ENCODE measurements at places on chromosomes 3 and 15.

DNA sequence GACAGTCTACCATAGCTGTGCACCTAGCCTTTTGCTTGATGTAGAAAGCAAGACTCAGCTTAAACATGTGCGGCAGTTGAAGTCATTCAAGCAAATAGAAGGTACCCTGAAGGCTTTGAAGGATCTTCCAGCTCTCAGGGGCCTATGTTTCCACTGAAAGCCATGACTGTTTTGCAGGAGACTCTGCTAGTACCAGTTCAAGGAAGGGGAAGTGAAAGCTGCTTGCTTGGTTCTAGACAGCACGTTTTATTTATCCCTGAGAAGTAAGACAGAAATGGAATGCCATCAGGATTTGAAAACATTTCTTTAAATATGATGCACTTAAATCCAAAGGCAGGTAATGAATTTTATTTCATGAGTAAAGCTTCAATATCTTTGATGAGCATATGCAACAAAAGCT lies 311.4 kb downstream of the PDCD6IP start:
- DNase-seq = no peak

- DNase-seq = no peak
Measured at GRCh38 chr3:31800436-31800835, 180.6 kb downstream of the OSBPL10 start.

- DNase-seq = no peak
Measured at GRCh38 chr3:124592658-124593441, 137.4 kb upstream of the UMPS start.

DNA sequence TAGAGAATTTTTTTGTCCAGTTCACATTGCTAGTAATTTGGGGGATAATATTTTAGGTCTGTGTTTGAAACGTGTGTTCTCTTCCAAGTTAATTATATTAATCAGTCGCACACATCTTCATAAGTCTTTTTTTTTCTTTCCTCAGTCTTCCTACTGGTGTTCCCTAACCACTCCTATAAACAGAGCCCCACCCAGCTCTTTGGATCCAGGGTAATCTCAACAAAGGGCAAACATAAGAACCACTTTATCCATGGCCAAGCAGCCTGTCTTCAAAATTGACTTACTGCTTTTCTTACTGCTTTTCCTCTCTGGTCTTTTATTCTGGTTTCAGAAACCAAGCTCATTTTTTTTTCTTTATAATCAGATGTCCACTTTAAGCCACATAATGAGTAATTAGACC lies 266.8 kb upstream of the NECTIN3 start:
- DNase-seq = no peak

DNA sequence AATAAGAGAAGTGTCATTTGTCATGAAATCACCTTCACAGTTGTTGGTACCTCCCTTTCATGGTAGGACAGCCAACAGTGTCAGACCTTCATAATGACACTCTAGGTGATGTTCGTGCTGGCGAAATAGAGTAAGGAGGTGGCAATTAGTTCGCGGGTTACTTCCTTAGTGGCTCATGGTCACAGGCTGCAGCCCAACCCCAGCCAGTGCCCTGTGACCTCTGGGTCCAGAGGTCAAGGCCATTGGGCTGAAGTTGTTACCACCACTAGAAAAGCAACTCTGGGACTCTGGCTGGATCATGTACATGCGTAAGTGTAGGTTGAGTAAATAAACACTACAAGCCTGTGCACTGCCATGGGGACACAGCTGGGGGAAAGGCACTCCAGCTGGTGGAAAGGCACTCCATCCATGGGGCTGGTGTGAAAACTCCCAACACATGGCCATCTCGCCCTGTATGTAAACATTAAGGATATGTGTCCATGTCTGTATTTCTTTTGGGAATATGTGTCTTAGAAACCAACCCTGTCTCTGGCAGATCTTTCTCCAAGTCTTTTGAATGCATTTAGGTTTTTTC lies 106.7 kb downstream of the RYK start:
- no peak for DNase-seq

GRCh38 chr3:106631373-106632108 lies 745.7 kb upstream of the CCDC54 start:
- no peak for DNase-seq

DNA sequence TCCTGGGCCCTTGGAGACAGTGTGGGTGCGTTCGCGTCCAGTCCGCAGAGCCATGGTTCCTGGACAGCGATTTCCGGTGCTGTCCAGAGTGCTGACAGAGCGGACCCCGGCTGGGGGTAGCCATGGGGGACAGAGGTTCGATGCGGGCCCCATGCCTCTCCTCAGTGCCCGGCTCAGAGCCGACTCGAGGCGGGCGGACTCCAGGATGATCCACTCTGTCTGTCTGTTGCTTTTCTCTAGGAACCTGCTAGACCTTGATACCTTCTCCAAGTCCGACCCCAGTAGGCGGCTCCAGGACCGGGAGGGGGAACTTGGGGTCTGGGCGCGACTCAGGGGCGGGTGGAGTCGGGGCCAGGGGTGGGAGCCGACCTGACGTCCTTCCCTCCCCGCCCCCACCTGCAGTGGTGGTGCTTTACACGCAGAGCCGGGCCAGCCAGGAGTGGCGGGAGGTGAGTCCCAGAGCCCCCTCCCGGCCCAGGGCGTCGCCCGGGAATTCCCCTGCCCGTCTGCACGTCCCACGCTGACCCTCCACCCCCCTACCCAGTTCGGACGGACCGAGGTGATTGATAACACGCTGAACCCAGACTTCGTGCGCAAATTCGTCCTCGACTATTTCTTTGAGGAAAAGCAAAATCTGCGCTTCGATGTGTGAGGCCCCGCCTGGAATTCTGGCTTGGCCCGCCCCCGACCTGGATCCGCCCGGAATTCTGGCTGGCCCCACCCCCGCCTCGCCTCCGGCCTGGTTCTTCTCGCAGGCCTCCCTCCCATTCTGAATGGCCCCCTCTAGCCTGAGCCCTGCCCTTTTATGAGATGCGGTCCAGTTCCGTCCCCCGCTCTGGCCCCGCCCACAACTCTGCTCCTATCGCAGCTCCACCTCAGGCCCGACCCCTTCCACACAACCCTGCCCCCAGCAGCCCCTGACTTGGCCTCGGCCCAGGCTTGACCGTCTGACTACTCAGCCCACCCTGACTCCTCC lies 1.0 kb downstream of the CPNE9 start:
- DNase-seq = peak; percentile 78

DNA sequence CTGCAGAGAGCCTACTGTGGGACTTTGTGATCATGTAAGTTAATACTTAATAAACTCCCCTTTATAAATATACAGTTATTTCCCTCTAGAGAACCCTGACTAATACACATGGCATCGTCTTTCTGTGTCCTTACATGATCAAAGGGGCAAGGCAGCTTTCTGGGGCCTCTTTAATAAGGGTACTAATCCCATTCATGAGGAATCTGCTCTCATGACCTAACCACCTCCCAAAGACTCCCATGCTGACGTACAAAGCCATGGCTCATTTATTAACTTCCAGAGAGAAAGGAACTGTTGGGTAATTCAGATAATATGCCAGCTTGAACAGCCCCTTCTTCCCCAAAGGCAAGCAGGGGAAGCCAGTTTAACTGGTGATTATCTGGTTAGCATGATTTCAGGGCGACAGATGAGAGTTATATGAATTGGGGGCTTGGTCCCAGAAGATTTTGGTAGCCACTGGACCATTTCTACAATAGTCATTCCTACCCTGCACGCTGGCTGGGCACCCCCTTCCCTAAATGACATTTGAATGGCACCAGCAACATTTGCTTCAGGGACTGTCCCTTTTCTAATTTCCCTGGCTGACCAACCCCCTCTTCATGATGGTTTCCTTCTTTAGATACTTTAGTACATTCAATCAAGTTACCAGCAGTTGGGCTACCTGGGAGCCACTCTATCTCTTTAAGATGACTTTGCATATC lies 83.6 kb upstream of the C3orf80 start:
- no peak for DNase-seq

DNA sequence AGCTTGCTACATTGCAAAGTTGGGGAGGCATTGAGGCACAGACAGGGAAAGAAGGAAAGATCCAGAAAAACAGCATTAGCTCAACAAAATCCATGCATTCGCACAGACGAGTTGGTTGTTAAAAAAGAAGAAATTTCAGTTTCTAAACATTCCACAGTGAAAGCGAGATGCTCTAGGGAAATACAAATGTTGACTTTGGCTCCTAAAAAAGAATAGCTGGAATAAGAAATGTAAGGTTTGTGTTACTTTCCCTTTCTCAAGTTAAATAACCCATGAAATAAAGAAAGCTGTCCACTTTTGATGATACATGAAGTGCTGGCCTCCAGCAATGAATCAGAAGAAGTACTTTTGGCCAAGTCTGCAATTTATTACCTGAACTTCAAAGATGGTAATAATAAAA lies 465.1 kb downstream of the ERC2 start:
- DNase-seq = no peak

DNA sequence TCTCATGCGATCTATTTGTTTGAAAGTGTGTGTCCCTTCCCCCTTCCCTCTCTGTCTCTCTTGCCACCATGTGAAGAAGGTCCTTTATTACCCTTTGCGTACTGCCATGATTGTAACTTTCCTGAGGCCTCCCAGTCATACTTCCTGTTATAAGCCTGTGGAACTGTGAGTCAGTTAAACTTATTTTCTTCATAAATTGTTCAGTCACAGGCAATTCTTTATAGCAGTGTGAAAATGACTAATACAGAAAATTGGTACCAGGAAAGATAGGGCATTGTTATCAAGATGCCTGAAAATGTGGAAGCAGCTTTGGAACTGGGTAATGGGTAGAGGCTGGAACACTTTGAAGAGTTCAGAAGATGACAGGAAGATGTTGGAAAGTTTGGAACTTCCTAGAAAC lies 743.7 kb upstream of the NECTIN3 start:
- DNase-seq = no peak

DNA sequence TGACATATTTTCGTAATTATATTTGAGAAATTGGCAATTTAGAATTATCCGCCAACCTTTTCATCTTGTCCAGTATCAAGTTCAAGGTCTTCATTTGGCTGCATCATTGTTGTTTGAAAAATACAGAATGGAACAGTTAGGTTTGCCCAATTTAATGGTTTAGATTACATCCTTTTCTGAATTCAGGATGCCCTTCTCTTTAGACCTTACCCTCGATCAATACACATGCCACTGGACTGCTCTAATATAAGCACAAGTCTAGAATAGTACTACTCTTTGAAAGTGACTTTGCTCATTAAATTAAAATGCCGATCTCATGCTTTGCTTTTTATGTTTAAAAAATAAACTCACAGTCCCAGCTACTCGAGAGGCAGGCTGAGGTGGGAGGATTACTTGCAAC lies 44.5 kb downstream of the PXK start:
- DNase-seq = no peak

Measured in HEK293T (cell line).